ENCODE measurements at places on chromosomes 7 and 10.

- no peak for DNase-seq
Measured at GRCh38 chr10:122348935-122349361, 25.6 kb upstream of the PLEKHA1 start.

DNA sequence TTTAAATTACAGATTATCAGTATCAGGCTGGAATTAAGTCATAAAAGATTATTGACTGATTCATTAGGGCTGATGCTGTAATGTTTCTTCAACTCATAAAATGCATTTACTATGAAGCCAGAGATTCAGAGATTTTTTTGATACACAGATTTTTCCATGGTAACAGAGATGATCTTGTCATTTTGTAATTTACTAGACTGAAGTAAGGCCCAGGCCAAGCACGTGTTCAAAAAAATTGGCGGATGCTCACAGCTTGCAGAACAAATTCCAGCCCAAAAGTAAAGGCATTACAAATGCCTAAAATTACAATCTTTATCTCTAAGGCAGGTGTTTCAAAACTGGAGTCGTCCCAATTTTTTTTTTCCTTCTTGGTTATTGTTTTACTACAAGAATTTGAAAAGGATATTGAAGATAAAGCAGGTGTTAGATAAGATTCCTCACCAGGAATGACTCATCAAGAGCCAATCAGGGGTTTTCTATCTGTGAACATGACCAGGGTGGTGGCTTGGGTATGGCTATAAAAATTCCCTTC lies 78.4 kb upstream of the MEOX2 start:
- DNase-seq, result no peak

DNA sequence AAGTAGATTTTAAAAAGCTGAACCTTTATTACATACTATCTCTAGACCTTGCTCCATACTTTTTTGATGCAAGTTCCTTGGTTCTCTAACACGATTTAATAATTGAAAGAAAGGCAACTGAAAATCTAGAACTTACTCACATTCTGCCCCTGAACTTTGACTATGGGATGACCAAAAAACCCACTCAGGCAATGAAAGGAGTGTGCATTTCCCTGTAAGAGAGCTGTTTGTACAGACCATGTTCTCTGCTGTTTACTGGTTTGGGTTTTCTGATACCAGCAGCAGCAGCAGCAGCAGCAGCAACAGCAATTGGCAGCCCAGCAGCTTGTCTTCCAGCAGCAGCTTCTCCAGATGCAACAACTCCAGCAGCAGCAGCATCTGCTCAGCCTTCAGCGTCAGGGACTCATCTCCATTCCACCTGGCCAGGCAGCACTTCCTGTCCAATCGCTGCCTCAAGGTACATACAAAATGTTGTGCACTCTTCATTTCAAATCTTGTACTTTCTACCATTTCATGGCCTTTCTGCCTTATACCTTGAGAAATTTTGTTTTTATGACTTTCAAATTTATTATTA lies 216.7 kb downstream of the FOXP2 start:
- no peak for DNase-seq

- no peak for DNase-seq
Measured at GRCh38 chr10:96309628-96310320, 5.5 kb downstream of the DNTT start.

DNA sequence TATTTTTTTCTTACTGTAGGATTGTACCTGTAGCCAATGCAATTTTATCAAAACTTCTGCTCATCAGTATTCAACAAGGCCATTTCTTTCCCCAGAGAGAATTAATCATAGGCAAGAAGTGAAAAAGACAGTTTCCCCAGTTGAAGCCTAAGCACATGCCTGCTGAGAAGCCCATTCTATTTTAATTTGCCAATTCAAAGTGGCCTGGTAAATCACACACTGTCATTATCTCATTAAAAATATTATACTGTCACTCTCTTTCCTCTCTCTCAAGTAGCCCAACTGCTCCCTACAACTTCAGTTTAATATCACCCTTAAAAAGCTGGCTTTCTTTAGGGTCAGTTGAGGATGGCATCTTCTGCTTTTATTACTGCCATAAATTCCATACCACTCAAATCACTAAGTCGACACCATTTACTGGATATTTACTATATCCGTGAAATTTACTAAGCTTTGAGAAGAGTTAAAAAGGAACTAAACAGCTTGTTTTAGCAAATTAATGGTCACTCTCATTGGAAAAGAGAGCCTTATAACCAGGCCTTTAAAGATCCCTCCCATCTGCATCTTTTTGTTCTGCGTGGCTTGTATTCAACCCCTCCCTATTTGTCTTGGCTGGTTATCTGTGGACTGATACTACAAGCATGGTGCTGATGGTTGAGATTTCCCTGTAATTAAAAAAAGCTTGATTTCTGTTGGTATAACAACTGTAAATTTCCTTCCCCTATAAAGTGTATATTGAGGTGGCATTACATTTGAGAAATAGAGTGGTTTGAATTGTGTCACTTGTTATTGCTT lies 30.6 kb downstream of the COL28A1 start:
- DNase-seq, result no peak

DNA sequence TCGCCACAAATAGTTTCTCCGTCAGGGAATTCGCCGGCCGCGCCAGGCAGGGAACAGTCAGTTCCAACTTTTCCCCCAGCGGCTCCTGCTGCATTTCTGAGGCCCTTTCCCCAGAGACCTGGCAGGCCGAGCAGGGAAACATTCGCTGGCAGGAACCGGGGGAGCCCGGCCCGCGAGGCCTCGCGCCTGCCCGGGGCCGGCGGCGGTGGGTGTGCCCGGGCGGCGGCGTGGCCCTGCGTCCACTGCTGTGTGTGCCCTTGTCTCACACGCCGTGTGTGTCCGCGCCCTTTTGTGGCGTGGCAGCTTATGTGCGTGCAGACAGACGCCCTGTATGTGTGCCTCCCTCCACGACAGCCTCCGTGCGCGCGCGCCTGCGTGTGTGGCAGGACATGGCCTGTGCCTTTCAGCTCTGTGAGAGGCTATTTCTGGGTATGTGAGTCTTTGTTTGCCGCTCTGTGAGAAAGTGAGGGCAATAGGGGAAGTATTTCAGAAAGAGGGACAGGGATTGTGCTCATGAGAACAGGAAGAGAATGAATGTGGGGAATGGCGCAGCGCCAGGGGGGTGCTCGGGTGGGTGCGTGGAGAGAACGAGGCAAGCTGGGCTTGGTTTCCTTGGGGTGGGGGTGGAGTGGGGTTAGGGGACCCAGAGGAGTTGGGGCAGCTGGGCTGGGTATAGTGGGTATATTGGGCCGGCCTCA lies 689 bp upstream of the SMARCD3 start:
- DNase-seq, result no peak

GRCh38 chr7:134855442-134855841 lies 76.0 kb downstream of the CALD1 start:
- DNase-seq, result no peak

DNA sequence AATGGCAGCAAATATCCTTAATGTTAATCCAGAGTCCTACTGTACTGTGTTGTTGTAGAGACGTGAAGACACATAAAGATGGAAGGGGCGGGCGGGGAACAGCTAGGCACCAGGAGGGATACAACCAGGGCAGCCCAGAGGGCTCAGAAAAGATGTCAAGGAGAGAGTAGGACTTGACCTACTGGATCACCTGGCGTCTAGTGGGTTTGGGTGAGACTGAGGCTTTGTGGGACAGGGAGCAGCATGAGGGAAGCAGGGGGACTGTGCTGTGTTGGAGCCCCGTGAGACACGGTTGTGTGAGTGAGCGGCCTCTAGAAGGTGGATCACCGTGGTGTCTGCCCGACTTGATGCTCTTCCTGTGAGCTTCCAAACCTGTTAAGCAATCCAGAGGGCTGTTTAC lies 68.0 kb downstream of the PTPRE start:
- DNase-seq, result no peak

GRCh38 chr7:131249003-131249402 lies 78.7 kb upstream of the MKLN1 start:
- no peak for DNase-seq

GRCh38 chr7:48718731-48719378 lies 205.5 kb upstream of the CDC14C start:
- DNase-seq, result no peak

GRCh38 chr7:24609570-24609969 lies 36.3 kb downstream of the PALS2 start:
- DNase-seq, result no peak

DNA sequence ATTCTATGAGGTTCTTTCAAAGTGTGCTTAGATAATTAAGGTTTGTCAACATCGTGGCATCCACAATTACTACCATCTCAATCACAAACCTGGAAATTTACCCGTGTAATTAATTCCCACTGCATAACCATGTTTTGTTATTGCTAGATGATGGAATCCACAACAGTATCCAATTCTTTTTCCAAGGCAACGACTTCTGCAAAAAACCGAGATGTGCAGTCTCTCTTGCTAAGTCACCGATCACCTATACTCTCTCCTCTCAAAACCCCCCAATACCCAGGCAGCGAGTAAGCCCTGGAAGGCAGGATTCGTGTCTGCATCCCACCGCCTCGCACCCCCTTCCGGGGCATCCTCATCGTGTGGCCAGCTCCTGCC lies 678 bp upstream of the EIF4H start:
- no peak for DNase-seq

GRCh38 chr10:89426230-89426868 lies 12.0 kb downstream of the IFIT5 start:
- no peak for DNase-seq

DNA sequence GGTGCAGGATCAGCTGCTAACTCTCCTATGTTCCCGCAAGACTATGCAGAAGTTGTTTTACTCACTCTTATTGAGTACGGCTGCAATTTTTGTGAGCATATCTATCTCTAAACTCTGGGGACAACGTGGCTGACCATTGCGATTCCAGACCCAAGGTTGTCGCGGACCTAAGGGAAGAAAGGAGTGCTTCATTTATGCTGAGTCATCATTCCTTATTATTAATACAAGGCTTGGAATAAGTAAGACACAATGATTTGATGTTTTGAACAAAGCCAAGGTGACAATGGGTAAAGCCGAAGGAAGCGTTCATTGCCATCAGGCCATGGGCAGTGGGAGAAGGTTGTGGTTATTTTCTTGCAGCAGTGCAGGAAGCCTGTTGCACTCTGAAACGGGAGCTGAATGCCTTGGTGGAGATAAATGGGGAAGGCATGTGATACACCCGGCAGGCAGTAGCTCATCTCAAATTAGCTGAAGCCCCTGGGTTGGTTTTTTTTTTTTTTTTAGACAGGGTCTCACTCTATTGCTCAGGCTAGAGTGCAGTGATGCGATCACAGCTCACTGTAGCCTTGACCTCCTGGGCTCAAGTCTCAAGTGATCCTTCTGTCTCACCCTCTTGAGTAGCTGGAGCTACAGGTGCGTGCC lies 605.7 kb downstream of the TYW1 start:
- DNase-seq, result no peak

GRCh38 chr10:80187465-80188409 lies 17.6 kb downstream of the ANXA11 start:
- DNase-seq, result peak; percentile 65

DNA sequence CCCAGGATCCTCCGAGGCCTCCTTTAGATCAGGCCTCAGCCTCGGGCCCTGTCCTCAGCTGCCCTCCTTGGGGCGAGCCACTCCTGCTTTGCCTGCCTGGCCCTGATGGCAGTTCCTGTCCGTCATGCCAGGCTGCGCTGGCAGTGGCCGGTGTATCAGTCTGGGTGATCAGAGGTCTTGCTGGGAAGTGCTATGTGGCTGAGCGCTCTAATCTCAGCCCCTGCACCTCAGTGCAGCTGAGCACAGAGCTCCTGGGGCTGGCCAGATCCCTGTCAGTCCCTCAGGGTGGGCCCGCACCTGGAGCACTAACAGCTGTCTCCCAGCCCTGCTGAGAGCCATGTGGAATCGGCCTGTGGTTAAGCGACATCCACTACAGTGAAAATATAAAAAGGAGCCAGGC lies 14.8 kb upstream of the CFAP46 start:
- no peak for DNase-seq

GRCh38 chr7:103148131-103148993 lies 537 bp downstream of the NAPEPLD start:
- DNase-seq, result no peak

DNA sequence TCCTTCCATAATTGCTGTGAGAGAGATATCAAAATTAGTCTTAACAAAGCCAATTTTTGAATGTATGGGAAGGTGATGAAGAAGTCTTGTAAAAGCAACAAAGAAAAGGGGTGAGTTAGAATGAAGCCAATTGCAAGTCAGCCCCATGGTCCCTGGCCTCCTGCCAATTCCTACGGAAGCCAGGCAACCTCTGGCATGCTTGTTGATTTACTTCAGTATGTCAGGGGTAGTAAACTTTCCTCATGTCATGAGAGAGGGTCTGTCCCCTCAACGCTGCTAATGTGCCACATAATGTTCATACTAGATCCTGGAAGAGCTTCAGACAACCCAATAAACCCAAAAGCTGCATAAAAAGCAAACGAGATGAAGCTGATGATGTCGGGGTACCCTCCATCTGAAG lies 159.1 kb upstream of the YAE1 start:
- DNase-seq, result no peak

DNA sequence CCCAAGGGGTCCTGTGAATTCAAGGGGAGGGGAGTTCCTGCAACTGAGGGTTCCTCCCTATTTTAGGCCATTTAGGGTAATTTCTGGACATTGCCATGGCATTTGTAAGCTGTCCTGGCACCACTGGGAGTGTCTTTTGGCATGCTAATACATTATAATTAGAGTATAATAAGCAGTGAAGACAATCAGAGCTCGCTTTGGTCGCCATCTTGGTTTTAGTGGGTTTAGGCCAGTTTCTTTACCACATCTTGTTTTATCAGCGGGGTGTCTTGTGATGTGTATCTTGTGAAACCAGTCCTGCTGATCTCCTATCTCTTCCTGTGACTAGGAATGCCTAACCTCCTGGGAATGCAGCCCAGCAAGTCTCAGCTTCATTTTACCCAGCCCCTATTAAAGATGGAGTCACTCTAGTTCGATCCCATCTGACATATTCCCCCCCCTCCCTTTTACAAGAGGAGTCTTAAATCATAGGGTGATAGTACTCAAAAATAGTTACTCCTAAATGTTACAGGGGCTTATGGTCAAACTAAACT lies 43.2 kb downstream of the SVOPL start:
- DNase-seq, result no peak

DNA sequence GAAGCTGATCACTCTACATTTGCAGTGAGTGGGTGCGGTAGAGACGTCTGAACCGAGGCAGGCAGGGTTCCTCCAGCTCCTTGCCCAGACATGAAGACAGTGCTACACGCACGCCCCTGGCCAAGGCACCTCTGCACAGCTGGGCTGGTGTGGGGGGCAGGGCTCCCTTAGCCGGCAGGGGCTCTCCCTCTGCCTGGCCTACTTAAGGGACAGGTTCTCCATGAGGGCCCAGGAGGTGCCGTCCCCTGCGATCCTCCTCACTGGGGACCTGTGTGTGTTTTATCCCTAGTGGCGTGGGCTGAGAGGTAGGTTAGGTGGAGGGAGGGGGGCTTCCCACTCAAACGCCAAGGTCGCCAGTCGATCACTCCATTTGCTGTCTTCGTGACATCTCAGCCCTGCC lies 35.3 kb downstream of the IL15RA start:
- no peak for DNase-seq

GRCh38 chr7:17617857-17618651 lies 319.6 kb downstream of the AHR start:
- DNase-seq, result no peak

DNA sequence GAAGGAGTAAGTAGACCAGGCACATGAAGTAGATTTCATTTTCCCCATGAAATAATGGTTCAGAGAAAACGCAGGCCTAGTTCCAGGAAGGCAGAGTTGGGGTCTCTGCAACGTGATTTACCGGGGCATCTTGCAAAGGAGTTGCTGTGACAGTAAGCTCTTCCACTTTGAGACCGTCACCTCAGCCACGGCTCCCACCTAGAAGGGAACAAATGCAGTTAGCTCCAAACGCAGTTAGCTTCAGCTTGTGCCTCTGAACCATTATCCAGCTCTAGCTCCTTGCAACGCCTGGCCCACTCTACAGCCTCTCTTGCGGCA lies 7.0 kb upstream of the MYO1G start:
- DNase-seq, result no peak

- no peak for DNase-seq
Measured at GRCh38 chr10:88971221-88972061, 18.9 kb upstream of the ACTA2 start.
